ENCODE measurements at places on chromosomes 2 and 18. TPM values are rescaled to one million over a fixed set of nuclear protein-coding genes. Genes with fewer than 3 reads are reported as not detected.

GRCh38 chr2:15858466-15858865 lies 81.9 kb upstream of the MYCN start:
- H3K4me1 ChIP-seq: no peaks in the 10 kb centered on the region
- peaks cover 1% of the 10 kb centered on the region for H3K36me3 ChIP-seq
- H3K27ac ChIP-seq: no peak overlapping the region
- DNase-seq: no peak

DNA sequence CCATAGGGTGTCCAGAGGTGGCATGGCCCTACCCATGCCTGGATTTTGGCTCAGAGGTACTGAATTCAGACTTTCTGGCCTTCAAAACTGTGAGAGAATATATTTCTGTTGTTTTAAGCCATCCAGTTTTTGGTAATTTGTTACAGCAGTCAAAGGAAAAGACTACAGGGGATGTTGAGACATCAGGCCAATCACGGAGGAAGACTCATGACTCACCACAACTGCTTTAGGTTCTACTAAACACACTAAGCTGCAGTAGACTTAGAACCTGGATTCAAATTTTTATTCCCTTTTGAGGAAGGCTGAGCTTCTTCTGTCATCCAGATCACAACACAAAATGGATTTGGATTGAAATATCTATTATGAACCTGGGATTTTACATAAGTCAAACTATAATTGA lies 12.0 kb upstream of the C2orf66 start:
- no peak overlapping the region for H3K27ac ChIP-seq
- H3K36me3 ChIP-seq: peaks cover 3% of the 10 kb centered on the region
- no peaks in the 10 kb centered on the region for H3K4me1 ChIP-seq

The CNGA3 gene
- 5.3 TPM for total RNA-seq

DNA sequence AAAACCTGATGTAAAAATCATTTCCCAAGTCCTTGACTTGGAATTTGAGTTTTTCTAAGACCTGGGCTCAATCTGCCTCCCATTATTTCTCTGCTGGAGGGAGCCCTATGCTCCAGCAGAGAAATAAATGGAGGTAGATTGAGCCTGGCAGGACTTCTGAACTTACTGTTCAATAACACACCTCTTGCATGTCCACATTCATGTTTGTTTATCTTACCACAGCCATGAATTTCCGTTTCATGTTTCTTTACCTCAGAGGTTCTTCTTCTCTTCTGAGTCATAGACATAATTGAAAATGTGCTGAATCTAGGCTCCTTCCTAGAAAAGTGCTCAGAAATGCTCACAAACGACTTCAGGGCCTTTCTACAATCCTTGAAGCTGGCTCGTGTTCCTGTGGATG lies 170.8 kb downstream of the PMAIP1 start:
- H3K4me3 ChIP-seq: no peak overlapping the region
- no peak overlapping the region for H3K27ac ChIP-seq
- H3K36me3 ChIP-seq: no peaks in the 10 kb centered on the region
- no peak for DNase-seq
- H3K27me3 ChIP-seq: no peaks in the 10 kb centered on the region
- no peaks in the 10 kb centered on the region for H3K4me1 ChIP-seq

DNA sequence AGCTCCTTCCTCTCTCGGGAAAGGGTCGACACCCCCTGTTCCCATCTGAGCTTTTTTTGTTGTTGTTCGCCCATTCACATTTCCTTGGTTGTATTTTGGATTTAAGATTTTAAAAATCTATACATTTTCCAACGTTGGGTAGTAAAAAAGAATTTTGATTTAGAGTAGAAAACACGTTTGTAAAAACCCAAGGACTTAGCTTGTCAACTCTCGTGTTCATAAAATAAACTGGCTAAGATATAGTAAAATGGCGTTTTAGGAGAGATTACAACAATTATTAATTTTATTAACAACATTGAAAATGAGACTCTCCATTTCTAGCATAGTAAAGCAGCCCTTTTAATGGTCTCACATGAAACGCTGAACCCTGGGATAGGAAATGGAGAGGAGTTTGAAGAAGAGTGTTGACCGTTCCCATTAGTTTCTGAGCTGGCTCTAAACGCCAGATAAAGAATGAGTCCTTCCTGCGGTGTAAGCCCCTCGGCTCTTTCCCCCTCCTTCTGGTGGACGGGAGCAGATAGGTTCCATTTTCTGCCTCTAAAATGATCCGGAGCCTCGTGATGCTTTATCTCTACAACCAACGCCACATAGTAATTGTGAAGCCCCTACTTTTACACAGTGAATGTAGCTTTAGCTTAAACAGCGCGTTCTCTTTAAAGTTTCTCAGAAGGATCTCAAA lies 24.0 kb upstream of the ZNF516 start:
- DNase-seq: no peak
- peaks cover 38% of the 10 kb centered on the region for H3K4me1 ChIP-seq
- no peaks in the 10 kb centered on the region for H3K36me3 ChIP-seq
- H3K4me3 ChIP-seq: peak overlapping the region; percentile 77
- H3K27ac ChIP-seq: peak overlapping the region; percentile 95

DNA sequence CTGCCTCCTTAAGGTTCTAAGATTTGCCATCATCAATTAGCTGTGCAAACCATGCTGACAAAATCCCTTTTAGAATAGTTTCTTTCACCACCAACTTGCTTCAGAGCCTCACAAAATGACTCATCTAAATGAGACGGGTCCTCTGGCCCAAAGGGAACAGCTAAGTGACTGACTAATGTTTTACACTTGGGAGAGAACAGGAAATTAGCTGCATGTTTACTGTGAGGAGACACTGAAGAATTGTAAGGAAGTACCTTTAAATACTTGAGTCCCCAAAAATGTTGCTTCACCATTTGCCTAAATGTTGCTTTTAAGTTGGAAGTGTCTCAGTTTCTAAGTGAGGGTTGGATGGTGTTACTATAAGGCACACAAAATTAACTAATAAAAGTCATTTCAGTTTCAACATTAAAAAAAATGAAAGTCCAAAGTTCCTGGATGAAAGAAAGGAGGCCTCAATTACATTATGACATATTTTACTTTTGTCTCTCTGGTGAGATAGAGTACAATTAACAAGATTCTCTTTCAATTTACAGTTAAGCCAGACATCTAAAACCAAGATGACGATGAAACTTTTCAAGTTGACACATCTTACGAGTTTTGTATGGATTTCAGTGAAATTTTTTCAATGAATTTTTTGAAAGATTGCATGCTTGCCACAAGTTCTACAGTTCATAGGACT lies 229.1 kb upstream of the FN1 start:
- H3K27ac ChIP-seq: no peak overlapping the region
- peaks cover 8% of the 10 kb centered on the region for H3K36me3 ChIP-seq
- H3K27me3 ChIP-seq: no peaks in the 10 kb centered on the region
- no peak for DNase-seq
- H3K4me3 ChIP-seq: no peak overlapping the region
- peaks cover 36% of the 10 kb centered on the region for H3K4me1 ChIP-seq

The INO80D gene
- 26.3 TPM for total RNA-seq

The C2orf92 gene
- total RNA-seq: 17.4 TPM

- H3K27ac ChIP-seq: no peak overlapping the region
- peaks cover 3% of the 10 kb centered on the region for H3K4me1 ChIP-seq
- DNase-seq: no peak
- H3K27me3 ChIP-seq: no peaks in the 10 kb centered on the region
- no peak overlapping the region for H3K4me3 ChIP-seq
These were observed 51.1 kb downstream of the DSC3 start for GRCh38 chr18:30991397-30991796.

- H3K4me3 ChIP-seq: no peak overlapping the region
- no peaks in the 10 kb centered on the region for H3K27me3 ChIP-seq
- no peak for DNase-seq
- H3K27ac ChIP-seq: no peak overlapping the region
These were observed 59.8 kb upstream of the SLC8A1 start for GRCh38 chr2:40511661-40512213.

The UGGT1 gene
- total RNA-seq: 60.3 TPM

GRCh38 chr2:200471928-200472645 lies 37.8 kb downstream of the KCTD18 start:
- no peak overlapping the region for H3K27ac ChIP-seq
- H3K4me1 ChIP-seq: peaks cover 10% of the 10 kb centered on the region
- peaks cover 46% of the 10 kb centered on the region for H3K36me3 ChIP-seq
- DNase-seq: no peak
- no peaks in the 10 kb centered on the region for H3K27me3 ChIP-seq

Measured in progenitor cell of endocrine pancreas (in vitro differentiated cells).